ENCODE measurements at places on chromosomes 1 and 21. TPM values are rescaled to one million over a fixed set of nuclear protein-coding genes. Genes with fewer than 3 reads are reported as not detected.

GNAT2 gene
- total RNA-seq: not detected

XCL2 gene
- 2.0 TPM for total RNA-seq

PROK1 gene
- total RNA-seq: not detected

PCAT6 gene
- 1.5 TPM for total RNA-seq

PIGC gene
- 18.9 TPM for total RNA-seq

MDM4 gene
- 55.8 TPM for total RNA-seq

HSD3B1 gene
- total RNA-seq: not detected

FCAMR gene
- total RNA-seq: not detected

IPO9 gene
- total RNA-seq: 28.3 TPM

LRRC38 gene
- total RNA-seq: not detected

MSH4 gene
- 0.74 TPM for total RNA-seq

GOLT1A gene
- total RNA-seq: not detected

KIF17 gene
- total RNA-seq: 5.6 TPM

PGBD5 gene
- total RNA-seq: 0.78 TPM

KCNK1 gene
- total RNA-seq: 25.2 TPM

PPM1J gene
- total RNA-seq: 0.91 TPM

SH2D5 gene
- not detected for total RNA-seq

GRCh38 chr1:205396967-205397616 lies 24.8 kb downstream of the LEMD1 start:
- DNase-seq: no peak

GRCh38 chr1:234579967-234580366 lies 30.0 kb downstream of the IRF2BP2 start:
- no peak for DNase-seq

GRCh38 chr1:24596401-24596880 lies 40.6 kb downstream of the NCMAP start:
- DNase-seq: no peak

DNA sequence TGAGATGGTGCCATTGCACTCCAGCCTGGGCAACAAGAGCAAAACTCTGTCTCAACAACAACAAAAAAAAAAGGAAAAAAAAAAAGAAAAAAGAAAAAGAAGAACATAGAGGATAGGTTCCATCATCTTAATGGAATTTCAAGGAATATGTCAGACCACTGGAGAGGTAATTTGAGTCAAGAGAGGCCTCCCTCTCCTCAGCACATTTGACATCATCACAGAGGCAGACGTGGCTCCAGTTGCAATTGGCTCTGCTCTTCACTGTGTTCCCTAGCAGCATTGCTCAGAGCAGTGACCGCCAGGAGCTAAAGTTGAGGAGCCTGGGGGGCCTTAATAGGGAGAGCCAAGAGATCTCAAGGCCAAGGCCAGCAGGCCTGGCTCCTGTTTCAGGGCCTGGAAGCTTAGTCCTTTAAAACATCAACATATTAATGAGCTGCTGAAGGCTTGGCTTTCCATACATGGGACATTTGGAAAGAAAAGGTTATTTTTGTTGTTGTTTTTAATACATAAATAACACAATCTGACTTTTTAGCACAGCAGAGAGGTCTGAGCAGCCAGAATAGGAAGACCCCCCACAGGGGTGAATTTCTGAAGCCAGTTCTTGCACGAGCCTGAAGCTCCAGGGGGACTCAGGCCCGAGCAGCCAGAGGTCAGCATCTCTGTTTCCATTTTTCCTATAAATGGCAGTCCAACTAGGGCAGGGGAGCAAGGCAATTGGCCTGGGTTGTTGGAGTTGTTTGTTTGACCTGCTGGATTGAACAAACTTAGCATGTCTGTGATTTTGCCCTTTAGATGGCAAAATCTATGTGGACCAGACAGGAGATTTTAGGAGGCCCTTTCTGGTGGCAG lies 118.3 kb upstream of the FGGY start:
- DNase-seq: no peak

GRCh38 chr1:114009393-114009792 lies 30.1 kb downstream of the OLFML3 start:
- DNase-seq: no peak

- DNase-seq: no peak
These were observed 16.3 kb downstream of the TGFB2 start for GRCh38 chr1:218361298-218362065.

DNA sequence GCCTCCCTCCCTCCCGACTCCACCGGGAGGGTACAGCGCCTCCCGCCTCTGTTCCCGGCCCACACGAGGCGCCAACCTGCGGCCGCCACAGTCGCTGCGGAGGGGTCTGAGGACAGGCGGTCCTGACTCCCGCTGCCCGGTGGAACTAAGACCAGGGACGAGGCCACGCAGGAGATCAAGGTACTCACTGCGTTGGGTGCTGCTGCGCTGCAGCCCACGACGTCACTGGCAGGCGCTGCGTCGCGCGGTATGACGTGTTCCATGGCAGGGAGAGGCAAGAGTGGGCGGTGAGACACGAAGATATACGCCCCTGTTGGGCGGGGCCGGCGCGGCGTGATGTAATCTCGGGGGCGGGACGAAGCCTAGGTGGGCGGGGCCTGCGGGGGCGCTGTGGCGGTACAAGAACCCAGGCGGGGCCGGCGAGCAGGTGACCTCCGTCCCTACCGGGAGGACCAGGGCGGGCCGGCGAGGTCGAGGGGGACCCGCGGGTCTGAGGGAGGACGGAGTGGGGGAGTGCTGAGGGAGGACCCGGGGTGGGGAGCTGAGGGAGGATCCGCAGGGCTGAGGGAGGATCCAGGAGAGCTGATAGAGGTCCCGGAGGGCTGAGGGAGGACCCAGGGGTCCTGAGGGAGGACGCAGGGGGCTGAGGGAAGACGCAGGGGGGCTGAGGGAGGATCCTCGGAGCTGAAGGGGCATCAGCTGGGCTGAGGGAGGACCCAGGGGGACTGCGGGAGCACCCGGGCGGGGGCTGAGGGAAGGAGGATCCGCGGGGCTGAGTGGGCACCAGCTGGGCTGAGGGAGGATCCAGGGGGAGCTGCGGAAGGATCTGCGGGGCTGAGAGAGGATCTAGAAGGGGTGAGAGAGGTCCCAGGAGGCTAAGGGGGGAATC lies at the start of gene MRPL55:
Gene MRPL55 (minus strand): TSS at position 227 of the 889 bp plus-strand sequence. CDS start 1,039 bp downstream, outside the sequence.
- DNase-seq: peak; percentile 100

DNA sequence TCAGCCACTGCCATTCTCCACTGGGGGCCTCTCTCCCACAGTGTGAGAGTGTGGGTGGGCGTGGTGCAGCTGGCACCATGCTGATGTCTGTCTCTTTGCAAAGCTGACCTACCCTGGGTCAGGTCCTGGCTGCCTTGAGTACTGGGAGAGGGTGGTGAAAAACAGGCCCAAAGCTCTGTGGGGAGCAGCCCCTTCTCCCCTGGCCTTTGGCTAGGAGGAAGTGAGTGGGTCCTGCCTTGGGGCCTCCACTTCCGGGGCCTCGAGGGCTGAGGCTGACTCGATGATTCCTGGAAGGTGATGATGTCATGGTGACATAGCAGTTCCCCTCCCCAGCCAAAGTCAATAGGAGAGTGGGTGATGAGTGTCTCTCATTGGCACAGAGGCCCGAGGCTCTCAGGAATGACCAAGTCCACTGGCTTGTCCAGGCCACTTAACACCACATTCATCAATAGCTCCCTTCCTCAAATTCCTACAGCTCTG lies 53.0 kb downstream of the IER5 start:
- no peak for DNase-seq

GRCh38 chr1:207787776-207788175 lies 35.9 kb downstream of the CD46 start:
- no peak for DNase-seq

- DNase-seq: no peak
These were observed 12.3 kb downstream of the SLC9C2 start for GRCh38 chr1:173590557-173590956.

- no peak for DNase-seq
These were observed 8.4 kb downstream of the RER1 start for GRCh38 chr1:2399890-2400575.

DNA sequence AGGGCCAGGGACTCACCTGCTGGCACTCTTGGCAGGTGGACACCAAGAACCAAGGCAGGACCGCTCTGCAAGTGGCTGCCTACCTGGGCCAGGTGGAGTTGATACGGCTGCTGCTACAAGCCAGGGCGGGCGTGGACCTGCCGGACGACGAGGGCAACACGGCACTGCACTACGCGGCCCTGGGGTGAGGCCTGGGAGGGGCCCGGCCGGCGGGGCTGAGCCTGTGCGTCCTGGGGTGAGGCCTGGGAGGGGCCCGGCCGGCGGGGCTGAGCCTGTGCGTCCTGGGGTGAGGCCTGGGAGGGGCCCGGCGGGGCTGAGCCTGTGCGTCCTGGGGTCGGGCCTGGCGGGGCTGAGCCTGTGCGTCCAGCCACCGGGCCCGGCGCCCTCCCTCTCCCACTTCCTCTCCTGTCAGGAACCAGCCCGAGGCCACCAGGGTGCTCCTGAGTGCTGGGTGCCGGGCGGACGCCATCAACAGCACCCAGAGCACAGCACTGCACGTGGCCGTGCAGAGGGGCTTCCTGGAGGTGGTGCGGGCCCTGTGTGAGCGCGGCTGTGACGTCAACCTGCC lies 4.6 kb upstream of the MMP23B start:
- no peak for DNase-seq

DNA sequence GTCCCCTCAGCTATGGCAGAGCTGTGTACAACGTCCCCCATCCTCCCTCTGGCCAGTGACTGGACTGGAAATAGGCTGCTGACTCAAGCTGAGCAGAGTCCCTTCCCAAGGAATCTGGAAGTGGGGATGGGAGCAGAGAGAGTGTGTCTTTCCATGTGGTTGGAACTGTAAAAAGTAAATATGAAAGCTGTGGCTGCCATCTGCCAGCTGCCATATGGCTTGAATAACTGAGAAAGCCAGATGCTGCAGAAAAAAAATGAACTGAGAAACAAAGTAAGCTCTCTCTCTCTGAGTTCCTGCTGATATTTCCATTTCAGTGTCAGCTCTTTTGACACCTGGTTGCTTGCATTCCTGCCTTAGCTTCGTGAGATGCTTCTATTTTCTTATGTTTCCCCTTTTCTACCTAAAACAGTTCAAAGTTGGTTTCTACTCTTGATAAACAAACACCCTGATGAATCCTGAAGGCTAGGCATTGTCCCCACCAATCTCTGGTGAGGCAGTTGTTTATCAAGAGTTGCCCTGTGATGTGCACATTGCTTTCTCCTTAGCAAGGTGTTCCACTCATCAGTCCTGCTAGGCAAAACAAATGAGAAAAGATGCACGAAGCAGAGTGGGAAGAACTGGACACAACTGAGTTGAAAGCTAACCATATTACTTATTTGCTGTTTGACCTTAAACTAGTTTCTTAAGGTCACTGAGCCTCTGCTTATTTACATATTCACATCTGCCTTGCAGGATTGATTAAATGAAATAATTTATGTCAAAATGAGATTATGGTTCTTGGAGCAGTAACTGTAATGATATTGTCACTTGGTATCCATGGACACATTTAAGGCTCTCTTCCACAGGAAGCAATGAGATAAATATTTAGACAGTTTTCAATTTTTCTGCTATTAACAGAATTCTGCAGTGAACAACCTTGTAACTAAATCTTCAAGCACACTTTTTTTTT lies 16.6 kb upstream of the DR1 start:
- DNase-seq: no peak

DNA sequence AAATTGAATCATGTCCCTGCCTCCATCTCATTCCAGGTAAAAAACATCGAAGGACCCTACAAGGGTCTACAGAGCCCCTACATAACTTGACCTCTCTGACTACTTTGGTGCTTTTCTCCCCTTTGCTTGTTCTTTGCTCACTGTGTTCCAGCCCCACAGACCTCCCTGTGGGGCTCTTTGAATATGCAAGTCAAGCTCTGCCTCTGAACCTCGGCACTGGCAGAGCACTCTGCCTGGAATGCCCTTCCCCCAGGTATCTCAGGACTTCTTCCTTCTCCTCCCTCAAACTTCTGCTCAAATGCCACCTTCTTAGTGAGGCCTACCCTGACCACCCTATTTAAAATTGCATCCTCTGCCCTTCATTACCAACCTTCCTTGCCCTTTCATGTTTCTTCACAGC lies 87.8 kb upstream of the CD34 start:
- DNase-seq: no peak

DNA sequence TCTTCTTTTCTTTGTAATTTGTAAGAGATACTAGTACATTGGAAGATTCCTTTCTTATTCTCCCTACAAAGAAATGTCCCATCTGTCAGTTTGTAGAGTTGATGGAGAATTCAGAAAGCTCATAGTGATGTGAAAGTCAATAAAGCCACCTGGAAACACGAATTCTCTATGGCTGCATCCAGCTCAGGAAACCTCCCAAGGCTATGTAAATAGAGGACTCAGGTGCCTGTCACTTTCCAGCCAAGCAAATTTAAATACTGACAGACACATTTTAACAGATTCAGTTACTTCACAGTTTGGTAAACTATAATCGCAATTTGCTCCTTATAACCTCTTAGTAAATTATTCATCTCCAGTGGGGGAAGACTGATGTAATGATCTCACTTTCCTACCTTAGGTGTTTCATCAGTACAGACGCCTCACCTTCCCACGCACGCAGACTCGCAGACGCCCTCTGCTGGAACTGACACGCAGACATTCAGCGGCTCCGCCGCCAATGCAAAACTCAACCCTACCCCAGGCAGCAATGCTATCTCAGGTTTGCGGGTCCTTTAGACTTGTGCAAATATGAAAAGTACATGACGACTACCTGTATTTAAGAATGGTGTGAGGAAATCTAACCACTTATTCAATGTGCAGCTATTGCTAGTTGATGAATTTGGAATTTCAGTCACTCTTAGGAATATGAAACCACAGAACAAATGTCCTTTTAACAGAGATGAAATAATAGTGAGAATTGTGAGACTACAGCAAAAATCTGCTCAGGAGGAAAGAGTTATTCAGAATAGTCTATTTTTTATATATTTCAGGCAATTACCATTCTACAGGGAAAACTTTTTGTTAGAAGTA lies 60.6 kb downstream of the PTPRC start:
- peak; percentile 61 for DNase-seq

GRCh38 chr1:110084227-110085078 lies 14.0 kb upstream of the ALX3 start:
- peak; percentile 49 for DNase-seq

GRCh38 chr1:3454811-3455618 lies 550 bp downstream of the ARHGEF16 start:
- DNase-seq: peak; percentile 90

DNA sequence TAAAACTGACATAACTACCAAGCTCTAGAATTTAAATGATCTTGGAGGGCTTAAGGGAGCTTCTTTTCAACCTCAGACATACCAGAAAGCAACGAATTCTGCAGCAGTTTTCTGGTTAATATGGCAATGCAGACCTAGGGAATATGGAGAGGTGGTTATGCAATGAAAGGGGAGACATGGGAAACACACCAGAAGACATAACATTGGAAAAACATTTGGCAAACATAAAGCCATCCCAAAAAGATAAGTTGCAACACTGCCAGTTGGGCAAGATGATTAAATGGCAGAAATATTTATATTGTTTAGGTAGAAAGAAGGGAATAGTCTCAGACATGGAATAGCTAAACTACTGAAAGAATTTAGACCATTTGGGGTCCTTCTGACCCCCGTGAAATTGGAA lies 104.5 kb downstream of the KCNJ6 start:
- no peak for DNase-seq

DNA sequence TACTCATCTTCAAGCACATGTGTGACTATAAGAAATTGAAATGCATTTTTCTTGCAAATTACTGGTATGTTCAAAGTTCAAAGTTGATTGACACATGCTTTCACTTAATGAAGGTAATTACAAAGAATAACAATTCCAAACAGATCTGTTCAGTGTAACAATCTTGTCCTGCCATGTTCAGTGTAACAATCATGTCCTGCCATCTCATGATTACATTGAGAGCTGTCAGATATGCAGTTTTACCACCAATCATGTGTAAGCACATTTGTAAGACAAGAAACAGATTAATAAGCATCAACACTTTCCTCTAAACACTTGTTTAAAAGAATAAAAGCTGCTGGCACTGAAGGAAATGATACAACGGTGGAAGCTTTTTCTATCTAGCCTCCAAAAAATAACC lies 80.3 kb upstream of the ZNF281 start:
- DNase-seq: no peak
